Activated CD4-positive, CD25-positive, alpha-beta regulatory T cell (primary cell): ENCODE measurements at places on chromosomes 6 and 20.

- DNase-seq: no peak
These were observed 95.7 kb downstream of the YTHDF1 start for GRCh38 chr20:63119963-63120807.

- DNase-seq: no peak
These were observed 214.7 kb upstream of the FOXQ1 start for GRCh38 chr6:1096967-1097765.

DNA sequence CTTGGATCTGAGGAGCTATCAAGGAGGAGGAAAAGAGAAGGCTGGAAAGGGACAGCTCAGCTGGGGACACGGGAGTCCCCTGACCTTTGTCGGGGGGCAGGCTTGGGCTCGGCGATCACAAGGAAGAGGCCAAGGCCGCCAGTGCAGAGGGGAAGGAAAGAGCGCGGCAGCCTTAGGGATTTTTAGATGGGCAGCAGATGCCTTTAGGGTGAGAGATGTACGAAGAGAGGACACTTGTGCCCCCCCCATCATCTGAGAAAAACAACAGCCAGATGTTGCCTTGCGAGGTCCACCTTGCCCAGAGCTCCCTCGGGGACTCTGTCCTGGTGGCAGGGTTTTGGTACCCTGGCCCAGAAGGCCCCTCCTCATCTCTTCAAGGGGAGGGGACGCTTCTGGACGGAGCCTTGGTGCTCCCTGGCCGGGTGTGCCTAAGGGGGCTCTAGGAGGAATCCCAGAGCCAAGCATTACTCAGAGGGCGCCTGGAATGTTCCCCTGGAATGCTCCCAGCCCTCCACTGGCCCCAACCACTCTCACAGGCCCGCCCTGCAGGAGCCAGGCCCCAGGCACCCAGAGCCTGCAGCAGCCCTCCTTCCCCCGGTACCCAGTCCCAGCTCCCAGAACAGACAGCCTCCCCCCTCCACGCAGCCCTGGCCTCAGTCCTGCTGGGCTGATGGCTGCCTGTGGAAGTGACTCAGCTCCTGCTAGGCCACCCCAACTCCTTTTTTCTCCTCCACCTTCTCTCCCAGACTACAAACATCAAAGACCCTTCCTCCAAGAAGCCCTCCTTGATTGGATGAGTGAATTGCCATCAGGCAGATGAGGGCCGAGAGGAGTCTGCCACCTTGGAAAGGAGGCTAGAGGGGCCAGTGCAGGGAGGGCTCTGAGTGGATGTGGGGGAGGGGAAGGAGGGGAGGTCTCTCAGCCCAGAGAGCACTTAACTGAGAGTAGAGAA, 1.8 kb downstream of the ADAM33 start:
- DNase-seq: no peak

DNA sequence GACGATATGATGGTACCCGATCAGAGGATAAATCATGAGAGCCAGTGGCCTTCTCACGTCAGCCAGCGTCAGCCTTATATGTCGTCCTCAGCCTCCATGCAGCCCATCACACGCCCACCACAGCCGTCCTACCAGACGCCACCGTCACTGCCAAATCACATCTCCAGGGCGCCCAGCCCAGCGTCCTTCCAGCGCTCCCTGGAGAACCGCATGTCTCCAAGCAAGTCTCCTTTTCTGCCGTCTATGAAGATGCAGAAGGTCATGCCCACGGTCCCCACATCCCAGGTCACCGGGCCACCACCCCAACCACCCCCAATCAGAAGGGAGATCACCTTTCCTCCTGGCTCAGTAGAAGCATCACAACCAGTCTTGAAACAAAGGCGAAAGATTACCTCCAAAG, 122.2 kb downstream of the TMEM242 start:
- no peak for DNase-seq

DNA sequence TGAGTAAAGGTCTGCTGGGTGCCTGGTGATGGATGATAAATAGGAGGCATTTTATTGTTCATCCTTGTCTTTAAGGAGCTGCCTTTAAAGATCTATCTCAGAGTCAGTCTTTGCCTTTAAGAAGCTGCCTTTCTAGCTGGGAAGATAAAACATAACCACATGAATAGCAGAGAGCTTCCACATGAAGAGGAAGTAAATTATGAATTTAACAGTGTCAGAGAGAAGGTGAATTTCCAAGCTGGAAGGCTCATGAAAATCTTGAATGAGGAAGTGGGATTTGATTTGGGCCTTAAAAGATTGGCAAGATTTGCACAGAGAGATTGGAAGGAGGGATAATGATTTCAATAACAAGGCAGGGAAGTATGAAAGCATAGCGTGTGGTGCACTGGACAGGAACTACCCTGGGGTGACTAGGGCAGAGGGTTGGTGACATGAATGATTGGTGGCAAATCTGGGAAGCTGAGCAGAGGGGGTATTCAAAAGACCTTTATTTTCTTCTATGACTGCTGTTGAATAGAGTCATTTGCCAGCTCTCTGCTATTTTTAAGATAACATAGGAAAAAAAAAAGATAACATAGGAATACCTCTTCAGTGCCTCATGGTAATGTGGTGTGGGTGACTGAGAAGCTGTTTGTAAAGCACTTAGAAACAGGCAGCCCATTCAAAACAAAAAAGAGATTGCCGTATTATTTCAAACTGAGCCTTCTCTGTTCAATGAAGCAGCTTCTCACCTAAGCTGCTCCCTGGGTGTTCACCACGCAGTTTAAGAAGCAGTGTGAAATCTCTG, 591.6 kb downstream of the PKHD1 start:
- DNase-seq: no peak
